Glutamatergic neuron (in vitro differentiated cells): ENCODE measurements at places on chromosomes 1 and 21. TPM values are rescaled to one million over a fixed set of nuclear protein-coding genes. Genes with fewer than 3 reads are reported as not detected.

DNA sequence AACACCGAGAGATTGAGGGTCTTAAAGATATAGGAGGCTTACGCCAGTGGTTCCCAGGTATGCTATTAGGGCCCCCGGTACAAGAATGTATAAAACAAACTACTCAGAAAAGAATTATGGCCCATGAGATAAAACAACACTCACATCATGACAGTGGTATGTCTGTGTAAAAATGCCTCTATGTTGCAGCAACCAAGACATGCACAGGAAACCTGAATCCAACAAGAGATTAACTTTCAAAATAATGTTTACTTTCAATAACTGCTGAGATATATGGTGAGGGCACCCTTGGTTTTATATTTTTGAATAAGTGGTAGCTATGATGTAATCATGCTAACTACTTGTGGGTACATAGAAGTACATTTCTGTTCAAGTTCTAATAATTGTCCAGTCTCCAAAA, 74.9 kb downstream of the PUM1 start:
- H3K27ac ChIP-seq: no peak overlapping the region
- H3K36me3 ChIP-seq: no peaks in the 10 kb centered on the region
- H3K27me3 ChIP-seq: no peaks in the 10 kb centered on the region
- H3K4me3 ChIP-seq: no peak overlapping the region
- peaks cover 32% of the 10 kb centered on the region for H3K4me1 ChIP-seq

GRCh38 chr1:47792779-47793178, 204.4 kb downstream of the TRABD2B start:
- H3K27me3 ChIP-seq: peaks cover 11% of the 10 kb centered on the region
- peaks cover 8% of the 10 kb centered on the region for H3K4me1 ChIP-seq
- H3K36me3 ChIP-seq: no peaks in the 10 kb centered on the region

DNA sequence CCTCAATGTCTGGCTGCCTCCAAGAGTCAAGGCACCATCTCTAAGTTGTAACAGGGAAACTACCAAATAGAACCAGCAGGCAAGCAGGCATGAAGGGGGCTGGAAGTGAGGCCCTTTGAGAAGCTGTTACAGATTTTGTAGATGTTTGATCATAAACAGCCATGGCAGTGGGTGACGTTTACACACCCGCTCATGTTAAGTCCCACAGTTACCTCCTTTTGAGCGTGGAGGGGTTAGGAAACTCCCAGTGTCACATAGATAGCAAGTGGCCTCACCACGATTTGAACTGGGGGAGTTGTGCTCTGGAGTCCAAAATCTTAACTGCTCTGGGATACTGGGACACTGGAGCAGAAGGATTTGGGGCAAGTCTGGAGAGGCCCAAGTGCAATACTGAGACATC, 192.4 kb downstream of the HIVEP3 start:
- DNase-seq: no peak
- no peaks in the 10 kb centered on the region for H3K36me3 ChIP-seq
- peaks cover 8% of the 10 kb centered on the region for H3K27me3 ChIP-seq
- H3K4me3 ChIP-seq: peak overlapping the region; percentile 64
- H3K27ac ChIP-seq: peak overlapping the region; percentile 15

EXOC8 gene
- total RNA-seq: 11.4 TPM

DNA sequence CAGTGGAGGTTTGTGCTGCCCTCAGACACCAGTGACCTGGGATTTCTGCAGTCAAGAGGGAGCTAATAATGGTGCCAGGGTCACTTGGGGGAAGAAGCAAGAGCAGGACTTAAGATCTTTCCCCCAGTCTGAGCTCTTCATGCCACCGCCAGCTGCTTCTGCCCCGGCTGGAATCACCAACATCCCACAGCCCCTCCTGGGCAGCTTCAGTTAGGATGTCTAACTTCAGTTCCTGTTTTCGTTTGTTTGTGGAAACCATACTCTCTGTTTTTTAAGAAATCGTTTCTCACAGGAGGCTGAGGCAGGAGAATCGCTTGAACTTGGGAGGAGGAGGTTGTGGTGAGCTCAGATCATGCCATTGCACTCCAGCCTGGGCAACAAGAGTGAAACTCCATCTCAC, 25.6 kb upstream of the PRDM2 start:
- no peak overlapping the region for H3K27ac ChIP-seq
- no peaks in the 10 kb centered on the region for H3K36me3 ChIP-seq
- DNase-seq: no peak
- no peak overlapping the region for H3K4me3 ChIP-seq
- no peaks in the 10 kb centered on the region for H3K27me3 ChIP-seq

DNA sequence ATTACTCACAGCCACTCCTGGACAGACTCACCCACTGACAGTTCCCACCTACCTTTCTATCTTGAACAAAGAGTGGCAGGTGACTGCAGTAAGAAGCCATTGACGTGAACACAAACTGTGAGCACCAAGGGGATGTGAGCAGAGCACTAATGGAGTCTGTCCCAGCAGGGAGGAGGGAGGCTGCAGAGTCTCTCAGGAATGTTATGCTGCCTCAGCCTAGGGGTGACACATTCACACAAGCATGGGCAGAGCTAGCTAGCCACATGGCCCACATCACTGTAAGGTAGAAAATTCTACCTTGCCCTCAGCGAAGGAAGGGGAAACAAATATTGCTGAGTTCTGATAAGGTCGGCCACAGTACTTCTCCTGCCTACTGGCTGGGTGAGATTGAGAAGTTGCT, 56.8 kb upstream of the PTGFRN start:
- H3K27ac ChIP-seq: peak overlapping the region; percentile 94
- H3K4me1 ChIP-seq: peaks cover 59% of the 10 kb centered on the region
- peaks cover 4% of the 10 kb centered on the region for H3K27me3 ChIP-seq
- H3K36me3 ChIP-seq: no peaks in the 10 kb centered on the region
- no peak for DNase-seq

HAPLN2 gene
- total RNA-seq: 0.71 TPM

- DNase-seq: no peak
- no peaks in the 10 kb centered on the region for H3K27me3 ChIP-seq
- no peak overlapping the region for H3K27ac ChIP-seq
- H3K4me1 ChIP-seq: no peaks in the 10 kb centered on the region
These were observed 148.3 kb downstream of the C1orf94 start for GRCh38 chr1:34324879-34325440.

GRCh38 chr1:62516600-62516999, 79.8 kb downstream of the USP1 start:
- no peak overlapping the region for H3K4me3 ChIP-seq
- H3K27me3 ChIP-seq: no peaks in the 10 kb centered on the region
- no peaks in the 10 kb centered on the region for H3K4me1 ChIP-seq
- DNase-seq: no peak
- H3K27ac ChIP-seq: no peak overlapping the region
- peaks cover 11% of the 10 kb centered on the region for H3K36me3 ChIP-seq

HEATR1 gene
- total RNA-seq: 31.7 TPM

GRCh38 chr1:107263291-107263915, 122.6 kb downstream of the NTNG1 start:
- H3K4me3 ChIP-seq: no peak overlapping the region
- no peaks in the 10 kb centered on the region for H3K36me3 ChIP-seq
- H3K27me3 ChIP-seq: no peaks in the 10 kb centered on the region
- H3K27ac ChIP-seq: no peak overlapping the region
- DNase-seq: no peak

GRCh38 chr1:10456661-10457060, 6.8 kb downstream of the CORT start:
- DNase-seq: no peak
- H3K27ac ChIP-seq: peak overlapping the region; percentile 86
- no peaks in the 10 kb centered on the region for H3K36me3 ChIP-seq
- H3K27me3 ChIP-seq: peaks cover 3% of the 10 kb centered on the region
- H3K4me1 ChIP-seq: peaks cover 12% of the 10 kb centered on the region
- H3K4me3 ChIP-seq: peak overlapping the region; percentile 63

CRABP2 gene
- 2.4 TPM for total RNA-seq

PADI6 gene
- not detected for total RNA-seq

DNA sequence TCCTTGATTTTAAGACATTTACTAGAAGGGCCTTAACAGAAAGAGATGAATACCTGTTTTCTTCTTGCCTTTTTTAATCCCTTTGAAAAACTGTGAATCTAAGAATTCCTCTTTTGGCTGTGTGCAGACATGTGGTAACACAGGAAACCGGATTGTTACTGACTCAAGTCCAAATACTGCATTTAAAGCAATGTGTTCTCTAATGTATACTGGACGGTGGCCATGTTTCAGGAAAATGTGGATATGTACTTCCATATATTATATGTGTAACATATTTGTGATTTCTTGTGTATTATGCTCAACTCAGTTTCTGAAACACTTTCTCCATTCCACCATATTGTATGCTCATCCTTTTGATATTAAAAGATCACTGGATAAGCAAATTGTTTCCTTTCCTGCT, 185.1 kb downstream of the LRRC7 start:
- DNase-seq: no peak
- no peaks in the 10 kb centered on the region for H3K36me3 ChIP-seq
- no peaks in the 10 kb centered on the region for H3K4me1 ChIP-seq
- no peak overlapping the region for H3K4me3 ChIP-seq
- no peak overlapping the region for H3K27ac ChIP-seq

DNA sequence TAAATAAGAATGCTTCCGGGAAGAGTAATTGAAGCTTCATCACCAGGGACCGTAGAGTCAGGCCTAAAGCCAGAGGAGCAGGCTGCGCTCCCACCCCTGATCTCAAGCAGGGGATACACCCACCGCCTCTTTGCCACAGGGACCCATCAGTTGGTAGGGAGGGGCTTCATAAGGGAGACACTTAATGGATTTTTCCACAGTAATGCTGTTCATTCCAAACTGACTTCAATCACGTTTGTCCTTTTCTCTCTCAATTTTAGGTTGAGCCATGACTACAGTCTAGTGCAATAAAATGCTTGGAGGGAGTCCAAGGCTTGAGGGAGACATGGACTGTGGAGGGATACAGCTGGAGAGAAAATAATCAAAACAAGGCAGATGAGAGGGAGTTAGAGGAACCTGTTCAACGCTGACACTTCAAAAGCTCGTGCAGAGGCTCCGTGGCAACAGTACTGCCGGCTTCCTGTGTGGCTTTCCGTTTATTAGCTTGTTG, 111.5 kb downstream of the SEC16B start:
- peak overlapping the region; percentile 85 for H3K27ac ChIP-seq
- peaks cover 1% of the 10 kb centered on the region for H3K27me3 ChIP-seq
- peaks cover 16% of the 10 kb centered on the region for H3K4me1 ChIP-seq
- no peaks in the 10 kb centered on the region for H3K36me3 ChIP-seq
- DNase-seq: no peak
